Stimulated activated CD4-positive, alpha-beta T cell treated with anti-CD3 and anti-CD28 coated beads, Interleukin-1b, Interleukin-23, amount 100 ng/mL, for 1 hour (primary cell): ENCODE measurements at places on chromosomes 16 and 17.

- no peak for DNase-seq
Observed at GRCh38 chr17:37417852-37418251, 11.2 kb downstream of the TADA2A start.

DNA sequence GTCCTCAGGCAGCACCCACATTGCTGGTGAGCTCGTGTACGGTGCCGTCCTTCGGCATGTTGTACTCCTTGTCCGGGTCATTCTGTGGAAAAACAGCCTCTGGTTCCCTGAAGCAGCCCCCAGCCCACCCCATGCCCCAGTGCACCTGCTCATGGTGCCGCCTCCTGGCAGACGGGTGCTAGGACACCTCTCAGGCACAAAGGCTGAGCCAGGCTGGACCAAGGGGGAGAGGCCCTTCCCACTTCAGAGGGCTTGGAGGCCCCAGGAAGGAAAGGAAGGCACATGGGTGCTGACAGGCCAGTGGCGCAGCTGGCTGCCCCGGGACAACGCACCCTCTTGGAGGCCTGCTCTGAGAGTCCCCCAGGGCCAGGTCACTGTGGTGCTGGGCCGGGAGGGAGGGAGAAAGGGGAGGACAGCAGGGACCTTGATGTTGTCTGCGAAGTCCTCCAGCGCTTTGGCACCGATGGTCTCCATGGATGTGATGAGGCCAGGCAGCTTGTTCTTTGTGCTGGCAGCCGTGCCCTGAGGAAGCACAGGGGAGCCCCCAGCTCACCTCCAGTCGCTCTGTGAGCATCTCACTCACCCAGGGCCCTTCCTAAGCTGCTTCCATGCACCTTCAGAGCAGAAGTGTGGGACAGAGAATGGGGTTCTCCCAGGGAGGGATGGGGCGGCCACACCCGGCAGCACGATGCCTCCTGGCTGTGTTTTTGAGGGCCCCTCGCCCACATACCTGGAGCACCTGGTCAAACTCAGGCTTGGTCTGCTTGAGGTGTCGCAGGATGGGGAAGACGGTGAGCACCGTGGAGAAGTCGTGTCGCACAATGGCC lies 9.3 kb downstream of the ZACN start:
- DNase-seq: no peak

- no peak for DNase-seq
Observed at GRCh38 chr16:60199150-60199549, 1465.0 kb upstream of the GOT2 start.

DNA sequence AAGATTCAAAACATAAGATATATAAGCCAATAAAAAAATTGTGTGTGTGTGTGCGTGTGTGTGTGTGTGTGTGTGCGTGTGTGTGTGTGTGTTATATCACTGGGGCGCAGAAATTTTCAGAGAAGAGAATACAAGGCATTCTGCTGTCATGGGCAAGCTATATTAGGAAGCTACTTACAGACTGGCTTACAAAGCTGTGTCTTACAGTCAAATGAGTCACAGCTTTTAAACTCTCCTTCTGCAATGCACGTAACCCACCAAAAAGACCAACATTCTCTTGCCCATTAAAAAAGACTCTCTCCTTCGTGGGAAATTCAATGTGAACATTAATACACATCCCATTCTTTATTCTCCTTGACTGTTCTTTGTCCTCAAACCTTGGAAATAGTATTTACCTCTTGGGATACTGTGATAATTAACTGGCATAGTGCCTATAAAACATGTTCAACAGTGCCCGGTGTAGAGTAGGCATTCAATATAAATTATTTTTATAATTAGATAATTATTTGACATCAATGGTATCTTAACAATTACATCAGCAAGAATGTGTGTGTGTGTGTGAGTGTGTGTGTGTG lies 860.4 kb upstream of the SOX9 start:
- no peak for DNase-seq

DNA sequence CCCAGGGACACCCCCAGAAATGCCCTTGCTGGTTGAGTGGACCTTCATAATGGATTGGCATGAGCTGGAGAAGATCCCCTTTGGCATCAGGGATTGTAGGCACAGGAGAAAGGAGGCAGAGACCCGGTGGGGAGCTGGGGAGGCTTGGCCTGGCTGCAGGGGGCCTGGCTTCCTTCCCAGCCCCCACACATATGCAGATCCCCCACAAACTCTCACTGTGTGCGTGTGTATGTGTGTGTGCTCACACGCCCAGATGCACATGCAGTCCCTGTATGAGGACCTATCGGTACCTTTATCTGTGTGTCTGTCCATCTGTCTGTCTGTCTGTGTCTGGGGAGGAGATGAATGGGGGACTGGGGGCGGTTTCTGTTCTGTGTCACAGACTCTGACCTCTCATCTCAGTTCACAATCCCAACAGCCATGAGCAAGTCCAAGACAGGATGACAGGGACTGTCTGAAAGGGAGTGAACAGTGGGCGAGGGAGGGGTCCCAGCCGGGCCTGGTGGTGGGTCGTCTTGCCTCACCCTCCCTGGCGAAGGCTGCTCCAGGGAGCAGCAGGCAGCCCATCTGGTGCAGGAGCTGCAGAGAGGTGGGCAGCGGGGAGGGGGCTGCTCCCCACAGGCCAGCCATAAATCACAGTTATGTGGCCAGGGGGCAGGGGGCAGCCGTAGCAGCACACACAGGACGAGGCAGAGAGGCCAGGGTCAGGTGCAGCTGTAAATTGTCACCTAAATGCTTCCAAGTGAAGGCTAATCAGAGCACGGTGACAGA lies 46.7 kb upstream of the LHX1 start:
- DNase-seq: no peak

DNA sequence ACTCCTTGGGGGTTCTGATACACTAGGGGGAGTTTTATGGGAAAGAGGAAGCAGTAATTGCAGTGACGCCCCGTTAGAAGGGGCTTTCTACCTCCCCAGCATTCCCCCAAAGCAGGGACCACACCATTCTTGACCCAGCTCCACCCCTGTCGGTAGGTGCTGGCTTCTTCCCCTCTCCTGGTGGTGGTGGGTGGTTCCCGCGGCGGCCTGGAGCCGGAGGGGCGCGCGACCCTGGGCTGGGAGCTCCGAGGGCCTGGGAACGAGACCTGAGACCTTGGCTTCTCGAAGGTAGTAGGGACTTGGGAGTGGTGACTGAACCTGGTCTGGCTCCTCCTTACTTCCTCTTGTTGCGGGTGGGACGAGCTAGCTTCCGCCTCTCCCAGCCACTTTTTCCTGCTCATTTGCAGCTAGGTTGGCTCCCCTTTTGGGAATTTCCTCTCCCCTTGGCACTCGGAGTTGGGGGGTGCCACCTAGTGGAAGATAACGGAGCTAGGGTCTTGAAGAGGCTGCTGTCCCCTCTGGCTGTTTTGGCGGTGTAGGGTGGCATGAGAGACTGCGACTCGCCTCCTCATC lies 438 bp downstream of the GRN start:
- no peak for DNase-seq

GRCh38 chr17:58865301-58865700 lies 109.6 kb downstream of the PPM1E start:
- DNase-seq: no peak

- no peak for DNase-seq
Observed at GRCh38 chr17:80481284-80482057, 5.1 kb upstream of the NPTX1 start.
